ENCODE measurements at places on chromosomes 12 and 14.
A peak's percentile ranks its signal among the peaks of the same experiment; 100 is the strongest.

GRCh38 chr12:64193931-64194330 lies 28.2 kb downstream of the KICS2 start:
- no peak for DNase-seq

DNA sequence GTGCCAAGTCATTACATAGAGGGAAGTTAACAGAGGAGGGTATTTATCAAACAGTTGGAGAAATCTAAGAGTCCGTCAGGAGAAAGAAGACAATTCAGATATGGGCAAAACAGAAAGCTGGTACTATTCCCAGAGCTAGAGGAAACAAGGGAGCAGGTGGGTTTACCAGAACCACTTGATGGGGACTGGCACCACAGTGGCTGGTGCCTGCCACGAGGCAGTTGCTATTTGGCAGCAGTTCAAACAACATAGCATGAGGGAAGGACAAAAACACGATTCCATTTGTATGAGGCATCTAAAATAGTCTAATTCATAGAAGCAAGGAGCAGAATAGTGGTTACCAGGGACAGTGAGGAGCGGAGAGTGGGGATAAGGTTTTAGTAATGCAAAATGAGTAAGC lies 24.6 kb upstream of the KLRD1 start:
- no peak for DNase-seq

DNA sequence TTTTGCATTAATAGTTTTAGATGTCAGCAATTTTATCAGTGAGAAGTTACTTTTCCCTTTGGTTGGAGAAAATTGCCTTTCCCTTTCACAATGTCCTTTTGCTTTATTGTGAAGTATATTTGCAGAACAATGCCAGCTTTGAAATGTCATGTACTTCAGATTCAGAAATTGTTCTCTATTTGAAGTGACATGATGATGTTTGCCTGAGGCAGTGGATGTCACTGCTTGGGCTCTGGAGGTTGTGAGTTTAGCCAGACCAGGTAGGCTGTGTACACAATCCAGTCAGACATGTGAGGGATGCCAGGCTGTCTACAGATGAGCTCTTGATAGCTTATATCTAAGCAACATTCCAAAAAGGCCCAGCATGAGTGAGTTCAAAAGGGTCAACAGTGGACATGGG lies 451.9 kb upstream of the FBXO33 start:
- no peak for DNase-seq

GRCh38 chr12:50203691-50204090 lies 36.5 kb upstream of the CERS5 start:
- no peak for DNase-seq

GRCh38 chr14:53619691-53620231 lies 336.9 kb downstream of the BMP4 start:
- DNase-seq: no peak

DNA sequence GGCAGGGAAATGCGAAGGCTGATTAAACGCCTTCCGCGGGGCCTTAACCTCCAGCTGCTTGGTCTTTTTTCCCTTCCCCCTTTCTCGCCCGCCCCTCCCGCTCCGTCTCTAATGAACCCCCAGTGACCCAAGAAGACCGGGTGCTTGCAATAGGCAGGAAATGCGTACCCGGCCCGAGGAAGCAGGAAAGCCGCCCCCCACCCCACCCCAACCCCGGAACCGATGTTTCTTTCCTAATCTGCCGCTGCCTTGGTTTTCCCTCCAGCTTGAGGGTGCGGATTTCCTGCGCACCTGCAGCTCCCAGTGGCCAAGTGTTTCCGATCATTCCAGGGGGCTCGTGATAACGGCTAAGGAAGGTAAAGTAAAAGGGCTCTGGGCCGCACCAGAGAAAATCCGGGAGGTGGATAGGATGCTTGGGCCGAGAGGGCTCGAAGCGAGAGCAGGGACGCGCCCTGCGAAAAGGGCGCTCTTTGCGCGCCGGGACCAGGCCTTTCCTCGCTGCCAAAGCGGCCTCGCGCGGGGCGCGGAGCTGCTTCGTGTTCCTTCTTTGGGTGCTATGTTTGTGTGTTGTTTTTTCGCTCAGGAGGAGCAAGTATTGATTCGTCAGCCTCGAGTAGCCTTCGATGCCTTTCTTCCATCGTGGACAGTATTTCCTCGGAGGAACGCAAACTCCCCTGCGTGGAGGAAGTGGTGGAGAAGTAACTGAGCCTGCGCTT lies 983 bp downstream of the MYF6 start:
- DNase-seq: no peak

GRCh38 chr12:27332714-27333402 lies at the start of gene BMAL2:
Gene BMAL2 (plus strand): TSS chr12:27332836. CDS start chr12:27333073, 237 bp downstream.
- no peak for DNase-seq

DNA sequence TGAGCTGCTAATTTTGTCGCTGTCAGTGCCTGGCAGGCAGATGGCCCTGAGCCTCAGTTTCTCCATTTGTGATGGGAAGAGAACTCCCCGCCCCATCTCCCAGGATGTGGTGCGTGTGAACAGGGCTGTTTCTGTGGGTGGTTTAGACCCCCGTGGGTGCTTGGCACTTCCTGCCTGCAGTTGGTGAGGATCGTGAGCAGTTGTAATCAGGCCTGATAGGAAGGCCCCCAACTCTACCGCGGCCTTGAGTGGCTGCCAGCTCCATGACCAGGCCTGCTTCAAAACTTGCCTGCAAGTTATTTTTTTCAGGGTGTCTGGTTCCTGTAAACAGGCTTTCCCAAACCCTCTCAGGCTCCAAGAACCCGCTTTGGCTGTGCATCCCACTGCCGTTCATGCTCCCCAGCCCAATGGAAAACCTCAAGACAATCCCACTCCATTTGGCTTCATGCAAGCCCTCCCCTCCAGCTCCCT lies 138.4 kb downstream of the ZFP36L1 start:
- DNase-seq: no peak

GRCh38 chr12:91937706-91938105 lies 207.9 kb downstream of the BTG1 start:
- no peak for DNase-seq

DNA sequence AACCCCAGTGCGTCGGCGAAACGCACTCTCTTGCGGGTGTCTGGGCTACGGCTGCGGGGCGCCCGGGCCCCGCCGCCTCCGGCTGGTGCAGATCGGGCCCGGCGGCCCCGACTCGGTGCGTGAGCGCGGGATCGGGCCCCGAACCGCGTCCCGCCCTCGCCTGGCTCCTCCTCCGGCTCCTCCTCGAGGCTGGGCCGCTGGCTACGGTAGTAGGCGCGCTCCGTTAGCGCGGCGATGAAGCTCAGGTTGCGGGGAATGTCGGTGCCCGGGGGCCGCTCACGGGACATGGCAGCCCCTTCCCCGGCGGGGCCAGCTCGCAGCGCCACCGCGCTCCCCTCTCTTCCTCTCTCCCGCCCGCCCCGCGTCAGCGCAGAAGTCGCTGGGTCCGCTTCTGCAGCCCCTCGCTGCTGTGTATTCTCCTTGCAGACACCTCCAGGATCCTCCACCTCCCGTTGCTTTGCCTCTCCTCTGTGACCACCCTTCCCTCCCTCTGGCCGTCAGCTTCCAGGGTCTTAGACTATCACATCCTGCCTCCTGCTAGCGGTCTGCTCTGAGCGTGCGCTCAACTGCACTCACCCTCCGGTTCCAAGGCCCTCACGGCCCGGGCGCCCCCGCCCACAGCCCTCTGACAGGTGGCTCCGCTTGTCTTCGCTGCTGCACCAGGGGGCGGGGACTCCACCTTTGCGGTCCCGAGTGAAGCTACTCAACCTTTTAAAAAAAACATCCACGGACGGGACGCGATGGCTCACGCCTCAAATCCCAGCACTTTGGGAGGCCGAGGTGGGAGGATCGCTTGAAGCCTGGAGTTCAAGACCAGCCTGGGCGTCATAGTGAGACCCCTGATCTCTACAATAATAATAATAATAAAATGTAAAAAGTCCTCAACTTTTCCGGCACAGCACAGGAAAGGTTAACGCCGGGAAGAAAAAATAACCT lies at the start of gene PPP1R3E:
Gene PPP1R3E, minus strand, starts transcription at position 570 of the 936 bp plus-strand sequence. Its CDS starts 283 bp downstream, at position 287.
- DNase-seq: peak; percentile 67

DNA sequence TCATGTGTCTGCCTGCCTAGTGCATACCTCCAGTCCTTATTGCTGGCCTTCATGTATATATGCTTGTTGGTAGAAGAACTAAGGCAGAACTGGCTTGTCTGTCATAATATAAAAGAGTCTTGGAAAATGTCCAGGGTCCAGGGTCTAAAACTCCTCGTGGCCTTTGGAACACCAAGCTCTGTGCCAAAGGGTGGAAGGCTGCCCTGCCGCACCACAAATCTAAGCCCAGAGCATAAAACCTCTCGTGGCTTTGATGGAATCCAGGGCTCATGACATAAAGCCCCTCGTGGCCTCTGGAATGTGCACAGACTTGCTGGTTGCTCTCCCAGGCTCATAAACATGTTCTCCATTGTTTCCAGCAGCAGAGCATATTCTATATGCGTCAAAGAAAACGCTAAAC lies 107.9 kb downstream of the BBS10 start:
- no peak for DNase-seq

GRCh38 chr14:28765831-28766468 lies 637 bp upstream of the FOXG1 start:
- DNase-seq: no peak

GRCh38 chr12:561908-562593 lies 101.2 kb downstream of the NINJ2 start:
- no peak for DNase-seq

GRCh38 chr14:77570706-77571268 lies 45.6 kb downstream of the SPTLC2 start:
- no peak for DNase-seq

DNA sequence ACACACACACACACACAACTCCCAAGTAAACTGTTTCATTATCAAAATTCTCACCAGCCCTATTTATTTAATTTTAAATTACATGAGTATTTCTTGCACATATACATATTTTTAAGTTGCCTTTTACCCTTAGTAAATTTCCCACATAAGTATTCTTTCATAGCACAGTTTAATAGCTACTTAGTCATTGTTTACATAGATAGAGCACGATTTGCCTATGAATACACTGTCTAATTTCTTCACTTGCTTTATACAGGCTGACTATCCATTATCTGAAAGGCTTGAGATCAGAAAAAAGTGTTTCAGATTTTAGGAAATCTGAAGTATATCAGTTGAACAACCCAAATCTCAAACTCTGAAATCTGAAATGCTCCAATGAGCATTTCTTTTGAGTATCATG lies 30.9 kb downstream of the NIN start:
- no peak for DNase-seq

- DNase-seq: no peak
Measured at GRCh38 chr14:35285168-35286002, 6.8 kb upstream of the PSMA6 start.

DNA sequence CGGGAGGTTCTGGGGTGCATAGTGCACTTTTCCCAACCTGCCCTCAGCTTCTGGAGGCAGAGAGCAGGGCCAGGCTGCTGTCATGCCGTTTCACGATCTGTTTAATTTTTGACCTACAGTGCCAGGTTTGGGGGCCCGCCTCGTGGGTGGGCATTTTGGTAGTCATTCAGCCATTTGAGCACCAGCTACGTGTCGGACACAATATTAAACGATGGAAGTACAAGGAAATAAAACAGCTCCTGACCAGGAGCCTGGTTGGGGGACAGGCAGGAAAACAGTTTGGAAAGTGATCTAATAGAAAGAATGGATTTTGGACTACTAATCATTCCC lies 708 bp downstream of the FNTB start:
- no peak for DNase-seq

DNA sequence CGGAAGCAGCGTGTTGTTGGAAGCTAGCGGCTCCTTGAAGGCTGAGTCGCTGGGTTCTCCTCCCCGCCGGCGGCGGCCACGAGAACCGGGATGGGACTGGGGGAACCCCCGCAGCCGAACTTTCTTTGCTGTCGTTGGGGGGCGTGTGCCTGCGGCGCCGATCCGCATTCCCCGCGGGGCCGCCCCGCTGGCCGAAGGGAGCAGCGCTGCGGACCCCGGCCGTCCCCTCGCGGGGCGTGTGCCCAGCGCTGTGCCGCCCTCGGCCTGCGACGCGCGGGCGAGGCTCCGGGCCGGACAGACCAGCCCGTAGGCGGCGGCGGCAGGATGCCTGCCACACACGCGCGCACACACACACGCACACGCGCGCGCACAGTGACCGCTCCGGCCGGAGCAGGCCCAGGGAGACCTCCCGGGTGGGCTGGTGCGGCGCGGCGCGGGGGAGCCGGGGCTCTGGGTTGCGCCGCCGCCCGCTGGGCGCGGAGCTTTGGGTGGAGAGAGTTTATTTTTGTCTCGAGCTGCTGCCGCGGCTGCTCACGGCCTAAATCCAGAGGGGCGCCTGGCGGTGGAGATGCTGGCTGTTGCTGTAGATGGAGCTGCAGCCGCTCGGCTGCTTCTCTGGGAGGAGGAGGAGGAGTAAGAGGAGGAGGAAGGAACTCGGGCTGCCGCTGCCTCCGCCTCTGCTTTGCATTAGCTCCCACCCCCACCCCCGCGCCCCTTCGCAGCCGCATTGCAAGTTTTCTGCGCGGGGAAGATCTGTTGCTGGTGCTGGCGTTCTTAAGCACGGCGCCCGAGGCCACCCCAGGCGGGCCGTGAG lies at the start of gene SAMD4A:
Gene SAMD4A, plus strand, starts transcription at position 719 of the 814 bp plus-strand sequence. CDS start 789 bp downstream, outside the sequence.
- DNase-seq: no peak

DNA sequence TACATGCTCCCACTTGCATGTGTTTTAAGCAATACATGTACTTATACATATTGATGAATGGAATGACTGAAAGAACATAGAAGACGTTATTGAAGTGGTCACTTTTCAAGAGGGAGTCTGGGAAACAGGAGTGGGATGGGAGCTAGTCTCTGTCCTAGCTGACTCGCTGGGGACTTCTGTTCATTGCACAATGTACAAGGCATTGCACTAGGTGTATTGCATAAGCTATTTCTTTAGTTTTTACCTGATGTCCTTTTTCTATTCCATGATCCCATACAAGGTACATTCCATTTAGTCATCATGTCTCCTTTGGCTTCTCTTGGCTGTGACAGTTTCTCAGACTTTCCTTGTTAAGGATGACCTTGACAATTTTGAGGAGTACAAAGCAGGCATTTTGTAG lies 4.0 kb upstream of the MYO1H start:
- no peak for DNase-seq

- DNase-seq: peak; percentile 78
Measured at GRCh38 chr12:132904718-132905328, 17.4 kb upstream of the CHFR start.

DNA sequence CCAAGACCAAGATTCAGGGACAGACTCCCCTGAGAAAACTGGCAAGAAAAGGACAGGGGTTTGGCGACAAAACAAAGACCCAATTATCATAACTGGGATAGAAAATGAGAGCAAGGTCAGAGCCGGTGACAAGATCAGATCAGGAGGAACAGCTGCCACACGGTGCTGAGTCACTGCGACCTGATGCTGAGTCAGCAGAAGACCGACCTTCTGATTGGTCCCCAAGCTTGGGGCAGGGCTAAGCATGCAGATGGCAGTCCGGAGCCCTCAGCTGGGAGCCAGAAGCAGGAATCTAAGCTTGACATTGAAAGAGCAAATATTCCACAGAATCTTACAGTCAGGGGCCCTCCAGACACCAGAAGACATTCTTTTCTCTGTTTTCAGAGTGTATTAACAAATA lies 19.1 kb upstream of the ARMH4 start:
- DNase-seq: no peak

GRCh38 chr12:31234053-31234840 lies 91.7 kb downstream of the SINHCAF start:
- DNase-seq: no peak

DNA sequence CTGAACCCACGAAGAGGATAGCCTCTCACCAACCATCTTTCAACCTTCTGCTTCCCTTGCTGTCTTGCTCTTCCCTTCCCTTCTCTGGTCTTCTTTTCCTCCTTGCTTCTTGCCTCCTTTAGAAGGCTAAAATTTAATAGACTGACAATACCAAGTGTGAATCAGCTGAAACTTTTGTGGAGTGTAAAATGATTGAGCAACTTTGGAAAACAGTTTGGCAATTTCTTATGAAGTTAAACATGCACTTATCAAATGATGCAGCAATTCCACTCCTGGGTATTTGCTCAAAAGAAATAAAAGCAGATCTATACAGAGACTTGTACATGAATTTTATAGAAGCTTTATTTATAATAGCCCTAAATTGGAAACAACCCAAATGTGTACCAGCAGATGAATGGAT lies 3.3 kb upstream of the KRT86 start:
- DNase-seq: no peak
